ENCODE measurements at places on chromosomes 2 and 18.
A peak's percentile ranks its signal among the peaks of the same experiment; 100 is the strongest.

DNA sequence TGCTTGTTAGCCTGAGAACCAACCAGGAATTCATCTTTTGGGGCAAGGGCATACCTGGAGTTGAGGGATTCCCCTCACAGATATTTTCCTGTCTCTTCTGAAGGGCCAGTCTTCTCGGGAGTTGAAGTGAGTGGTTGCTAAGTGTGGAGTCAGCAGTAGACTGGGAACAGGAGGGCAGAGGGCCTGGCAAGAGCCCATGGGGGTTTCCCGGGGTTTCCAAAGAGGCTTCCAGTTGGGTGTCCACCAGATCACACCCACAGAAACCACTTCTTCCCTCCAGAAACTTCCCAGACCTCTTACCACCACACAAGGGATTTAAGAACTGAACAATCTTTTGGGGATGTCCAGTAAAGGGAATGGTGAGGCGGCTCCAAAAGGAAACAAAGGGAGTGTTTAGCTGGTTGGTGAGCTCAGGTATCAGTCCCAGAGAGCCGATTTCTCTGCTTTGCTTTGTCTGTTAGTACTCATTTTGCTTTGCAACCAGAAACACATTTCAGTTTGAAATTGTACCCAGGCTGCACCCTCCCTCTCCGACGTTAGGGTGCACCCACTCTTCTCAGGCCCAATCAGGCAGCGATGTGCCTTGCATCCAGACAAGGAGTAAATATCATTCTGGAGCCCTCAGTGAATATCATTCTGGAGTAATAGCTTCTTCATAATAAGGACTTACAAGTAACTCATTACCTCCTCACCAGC lies 47.5 kb upstream of the SPATS2L start:
- no peak for DNase-seq

DNA sequence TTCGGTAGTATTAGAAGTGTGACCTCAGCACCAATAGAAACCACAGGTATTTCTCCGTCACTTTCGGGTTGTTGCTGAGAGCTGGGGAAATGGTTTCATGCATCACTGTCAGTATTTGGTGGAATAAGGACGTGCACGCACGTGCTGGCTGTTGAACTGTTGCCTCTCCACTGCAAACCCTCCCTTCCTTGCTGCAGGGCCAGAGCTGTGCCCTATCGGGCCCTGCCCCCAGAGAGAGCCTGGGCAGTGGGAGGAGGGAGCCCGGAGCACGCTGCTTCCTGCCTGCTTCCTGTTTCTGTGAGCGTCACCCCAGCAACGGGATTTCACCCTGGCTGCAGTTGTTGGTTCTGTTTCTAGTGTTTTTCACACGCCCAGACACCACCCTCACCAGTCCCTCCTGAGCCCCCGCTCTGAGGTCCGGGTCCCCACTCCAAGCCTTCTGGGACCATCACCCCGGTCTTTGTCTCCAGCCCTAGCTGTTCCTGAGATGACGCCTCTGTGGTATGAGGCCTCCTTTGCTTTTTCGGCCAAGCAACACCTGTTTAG lies 47.4 kb downstream of the LRRFIP1 start:
- DNase-seq: peak; percentile 48

- no peak for DNase-seq
These were observed 12.2 kb upstream of the ZAP70 start for GRCh38 chr2:97701186-97701585.

DNA sequence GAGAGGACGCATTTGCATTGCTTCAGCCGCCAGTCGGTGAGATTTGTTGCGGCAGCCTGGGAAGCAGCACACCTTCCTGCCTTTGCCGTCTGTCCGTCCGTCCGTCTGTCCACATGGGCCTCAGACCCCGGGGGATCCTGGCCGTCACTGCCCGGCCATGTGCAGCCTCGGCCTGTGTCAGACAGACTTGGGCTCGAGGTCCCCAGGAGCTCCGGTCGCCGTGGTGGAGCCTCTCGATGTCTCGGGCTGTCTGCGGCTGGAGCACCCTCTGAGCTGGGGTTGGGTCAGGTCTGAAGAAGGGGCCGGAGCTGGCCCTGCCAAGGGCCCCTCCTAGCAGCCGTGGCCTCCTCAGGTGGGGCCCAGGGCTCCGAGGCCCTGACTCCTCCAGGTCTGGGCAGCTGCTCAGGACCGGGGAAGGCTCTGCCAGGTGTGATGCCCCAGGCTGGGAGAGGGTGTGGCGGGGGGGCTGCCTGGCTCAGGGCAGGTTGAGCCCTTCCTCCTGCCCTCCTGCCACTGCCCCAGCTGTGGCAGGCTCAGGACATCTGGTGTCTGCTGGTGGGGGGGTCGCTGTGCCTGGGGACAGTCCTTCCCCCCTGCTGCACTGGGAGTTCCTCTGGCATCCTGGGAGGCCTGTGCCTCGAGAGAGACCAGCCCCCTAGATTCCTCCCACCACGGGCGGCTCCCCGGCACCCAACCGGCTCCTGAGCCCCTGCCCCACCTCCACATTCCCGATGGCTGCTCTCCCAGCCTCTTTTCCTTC lies 11.8 kb downstream of the NEU4 start:
- no peak for DNase-seq

DNA sequence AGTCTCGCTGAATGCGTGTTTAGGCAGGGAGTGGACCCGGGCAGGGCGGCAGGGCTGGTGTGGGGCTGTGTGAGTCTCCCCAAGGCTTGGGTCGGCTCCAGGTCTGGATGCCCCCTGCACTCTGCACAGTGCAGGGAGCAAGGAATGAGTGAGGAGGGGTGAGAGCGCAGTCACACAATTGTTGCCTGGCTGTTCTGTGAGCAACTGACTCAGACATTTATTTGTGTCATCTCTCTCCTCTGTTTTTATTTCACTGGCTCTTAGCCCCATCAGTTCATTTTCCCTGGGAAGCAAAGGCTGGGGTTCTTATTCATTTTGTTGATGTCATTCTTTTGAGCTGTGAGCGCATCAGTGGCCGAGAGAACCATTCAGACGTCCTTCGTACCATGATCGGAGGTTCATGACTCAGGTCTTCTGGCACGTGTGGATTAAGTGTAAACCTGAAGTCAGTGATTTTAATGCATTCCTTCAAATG lies 61.1 kb downstream of the GATA6 start:
- no peak for DNase-seq

GRCh38 chr2:233839447-233839820 lies 14.9 kb downstream of the HJURP start:
- DNase-seq: no peak

DNA sequence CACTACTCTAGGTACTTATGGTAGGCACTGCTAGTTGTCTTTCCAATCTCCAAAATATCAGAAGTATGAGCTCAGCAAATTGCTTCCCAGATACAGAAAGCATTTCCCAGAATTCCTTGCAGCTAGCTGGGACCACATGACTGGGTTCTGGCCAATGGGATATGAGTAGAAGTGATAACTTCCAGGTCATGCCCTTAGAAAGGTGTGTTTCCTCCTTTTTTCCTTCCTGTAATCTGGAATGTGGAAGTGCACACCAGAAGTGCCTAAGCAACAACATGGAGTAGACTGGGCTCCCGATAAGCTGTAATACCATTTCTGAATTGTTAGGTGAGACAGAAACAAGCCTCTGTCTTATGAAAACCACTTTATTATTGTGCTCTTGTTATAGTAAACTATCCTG lies 279.8 kb downstream of the ZNF385B start:
- no peak for DNase-seq

DNA sequence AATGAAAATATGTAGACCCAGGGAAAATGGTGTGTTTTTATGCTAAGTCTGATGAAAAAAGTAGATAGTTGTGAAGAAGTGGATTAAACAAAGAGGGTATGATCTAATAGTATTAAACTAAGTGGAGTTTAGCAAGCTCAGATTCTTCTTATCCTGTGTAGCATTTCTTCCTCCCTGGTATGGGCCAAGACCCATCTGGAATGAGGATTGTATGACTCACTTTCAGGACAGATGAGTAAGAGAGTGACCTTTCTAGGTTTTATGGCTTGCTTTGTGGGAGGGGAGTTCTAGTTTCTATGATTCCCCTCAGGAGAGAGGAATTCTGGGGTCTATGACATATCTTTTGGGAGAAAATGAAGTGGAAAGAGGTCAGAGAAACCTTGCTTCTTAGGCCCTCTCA lies 550.1 kb downstream of the SPAG16 start:
- DNase-seq: no peak

DNA sequence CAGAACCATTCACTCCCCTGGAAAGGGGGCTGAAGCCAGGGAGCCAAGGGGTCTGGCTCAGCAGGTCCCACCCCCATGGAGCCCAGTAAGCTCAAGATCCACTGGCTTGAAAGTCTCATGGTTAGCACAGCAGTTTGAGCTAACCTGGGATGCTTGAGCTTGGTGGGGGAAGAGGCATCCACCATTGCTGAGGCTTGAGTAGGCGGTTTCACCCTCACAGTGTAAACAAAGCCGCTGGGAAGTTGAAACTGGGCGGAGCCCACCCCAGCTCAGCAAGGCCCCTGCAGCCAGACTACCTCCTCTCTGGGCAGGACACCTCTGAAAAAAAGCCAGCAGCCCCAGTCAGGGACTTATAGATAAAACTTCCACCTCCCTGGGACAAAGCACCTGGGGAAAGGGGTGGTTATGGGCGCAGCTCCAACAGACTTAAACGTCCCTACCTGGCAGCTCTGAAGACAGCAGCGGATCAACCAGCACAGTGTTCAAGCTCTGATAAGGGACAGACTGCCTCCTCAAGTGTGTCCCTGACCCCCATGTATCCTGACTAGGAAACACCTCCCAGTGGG lies 14.7 kb upstream of the TTC32 start:
- no peak for DNase-seq

DNA sequence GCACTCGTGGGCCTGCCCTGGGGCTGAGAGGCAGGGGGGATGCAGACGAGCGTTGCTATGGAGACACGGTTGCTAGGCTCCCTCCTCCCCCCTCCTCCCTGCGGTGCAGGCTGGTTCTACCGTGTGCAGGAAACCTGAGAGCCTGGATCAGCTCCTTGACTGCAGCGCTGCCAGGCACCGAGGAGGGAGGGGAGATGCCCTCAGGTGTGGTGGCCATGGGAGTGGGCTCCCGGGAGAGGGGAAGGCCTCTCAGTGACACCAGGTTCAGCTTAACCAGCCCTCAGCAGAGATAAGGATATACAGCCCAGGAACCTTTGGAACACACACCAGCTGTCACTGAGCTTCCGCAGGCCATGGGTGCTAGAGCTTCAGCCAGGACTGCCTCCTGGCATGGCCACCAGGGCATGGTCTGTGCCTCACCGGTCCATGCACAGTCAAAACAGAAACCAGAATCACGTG lies 124.4 kb upstream of the PXDN start:
- DNase-seq: peak; percentile 95

DNA sequence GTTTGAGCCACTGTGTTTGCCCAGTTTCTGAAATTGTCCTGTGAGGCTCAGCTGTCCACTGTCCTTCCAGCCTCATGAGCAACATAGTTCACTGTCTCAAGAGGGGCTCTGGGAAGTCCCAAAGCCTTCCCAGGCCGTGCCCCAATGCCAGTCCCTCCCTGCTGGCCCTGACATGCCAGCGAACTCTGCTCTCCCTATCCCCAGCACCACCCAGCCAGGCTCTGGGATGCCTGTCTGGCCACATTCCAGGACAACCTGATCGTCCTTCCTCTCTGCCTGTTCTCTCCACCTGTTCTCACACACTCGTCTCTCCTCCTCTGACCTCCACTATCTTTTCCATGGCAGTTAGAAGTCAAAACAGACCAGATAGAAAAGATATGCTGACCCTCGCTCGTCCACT lies 278.0 kb upstream of the ID2 start:
- no peak for DNase-seq

DNA sequence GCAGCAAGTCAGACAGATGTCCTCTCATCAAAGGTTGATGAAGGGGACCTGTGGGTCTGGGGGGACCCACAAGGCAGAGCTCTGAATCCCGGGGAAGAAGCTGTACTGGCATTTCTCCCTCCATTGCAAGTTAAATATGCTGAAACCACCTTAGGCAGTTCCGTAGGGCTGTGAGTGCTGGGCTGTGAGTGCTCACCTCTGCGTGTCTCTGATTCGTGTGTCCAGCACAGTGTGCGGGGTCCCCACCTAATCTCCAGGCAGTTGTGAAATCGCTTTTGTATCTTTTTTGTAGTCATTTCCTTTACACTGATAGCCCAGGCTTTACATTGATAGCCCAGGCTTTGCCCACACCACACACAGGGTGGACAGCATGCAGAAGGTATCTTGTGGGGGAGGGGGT lies 80.6 kb downstream of the MAP4K4 start:
- DNase-seq: no peak

DNA sequence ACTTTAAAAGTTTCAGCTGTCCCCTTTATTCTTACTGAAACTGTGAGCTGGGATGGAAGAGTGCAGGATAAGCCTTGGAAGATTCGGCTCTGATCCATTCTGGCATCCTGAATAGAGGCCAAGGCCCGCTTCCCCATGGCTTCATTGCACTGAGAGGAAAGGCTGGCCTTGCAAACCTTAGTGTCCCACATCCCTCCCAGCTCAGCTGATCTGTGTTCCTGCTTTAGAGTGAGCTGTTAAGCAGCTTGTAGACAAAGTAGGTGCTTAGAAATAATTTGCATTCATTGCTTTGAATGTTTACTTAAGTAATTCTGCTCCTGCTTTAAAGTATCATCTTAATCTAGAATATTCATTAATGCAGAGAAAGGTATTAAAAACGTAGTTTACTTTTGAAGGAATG lies 169.6 kb upstream of the BOD1L2 start:
- no peak for DNase-seq

DNA sequence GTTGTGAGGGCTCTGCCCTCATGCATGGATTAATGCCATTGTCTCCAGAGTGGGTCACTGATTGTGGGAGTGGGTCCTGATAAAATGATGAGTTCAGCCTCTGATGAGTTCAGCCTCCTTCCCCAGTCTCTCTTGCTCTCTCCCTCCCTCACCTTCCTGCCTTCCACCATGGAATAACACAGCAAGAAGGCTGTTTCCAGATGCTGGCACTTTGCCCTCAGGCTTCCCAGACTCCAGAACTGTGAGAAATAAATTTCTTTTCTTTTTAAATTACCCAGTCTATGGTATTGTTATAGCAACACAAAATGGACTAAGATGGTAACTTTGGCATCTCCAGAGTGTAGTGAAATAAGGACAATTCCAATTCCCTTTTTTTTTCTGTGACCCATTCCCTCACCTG lies 47.1 kb upstream of the MAP4K3 start:
- DNase-seq: peak; percentile 19

- no peak for DNase-seq
These were observed 949 bp downstream of the CDC42EP3 start for GRCh38 chr2:37670378-37671008.

DNA sequence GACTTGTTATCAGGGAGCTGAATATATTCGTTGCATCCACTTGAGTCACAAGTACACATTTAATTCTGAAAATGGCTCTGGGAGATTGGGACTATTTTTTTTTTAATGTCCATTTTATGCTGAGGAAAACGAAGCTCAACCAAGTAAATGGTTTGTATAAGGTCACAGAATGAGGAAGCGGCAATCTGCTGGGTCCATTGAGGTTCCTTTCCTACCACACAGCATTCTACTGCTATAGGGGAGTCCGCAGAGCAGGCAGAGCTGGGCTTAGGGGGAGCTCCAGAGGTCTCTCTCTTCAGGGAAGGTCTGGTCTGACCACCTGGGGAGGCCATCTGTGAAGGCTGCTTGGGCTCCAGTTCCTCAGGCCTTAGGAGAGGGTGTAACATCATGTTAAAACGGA lies 77.9 kb downstream of the MCFD2 start:
- DNase-seq: no peak

GRCh38 chr2:62725712-62726055 lies 20.2 kb downstream of the EHBP1 start:
- DNase-seq: no peak

- no peak for DNase-seq
These were observed 207.2 kb downstream of the ZBTB7C start for GRCh38 chr18:48202006-48202348.

- no peak for DNase-seq
These were observed 34.2 kb upstream of the THOC1 start for GRCh38 chr18:302097-302496.

All from brain (organoid and tissue), 16 donors.